ENCODE measurements at places on chromosomes 5 and 9.
A peak's percentile ranks its signal among the peaks of the same experiment; 100 is the strongest.

GRCh38 chr5:82234885-82235284 is 43.3 kb downstream of the RPS23 start:
- DNase-seq: no peak

- DNase-seq: peak; percentile 11
Measured at GRCh38 chr5:127925916-127926315, 157.7 kb upstream of the SLC12A2 start.

DNA sequence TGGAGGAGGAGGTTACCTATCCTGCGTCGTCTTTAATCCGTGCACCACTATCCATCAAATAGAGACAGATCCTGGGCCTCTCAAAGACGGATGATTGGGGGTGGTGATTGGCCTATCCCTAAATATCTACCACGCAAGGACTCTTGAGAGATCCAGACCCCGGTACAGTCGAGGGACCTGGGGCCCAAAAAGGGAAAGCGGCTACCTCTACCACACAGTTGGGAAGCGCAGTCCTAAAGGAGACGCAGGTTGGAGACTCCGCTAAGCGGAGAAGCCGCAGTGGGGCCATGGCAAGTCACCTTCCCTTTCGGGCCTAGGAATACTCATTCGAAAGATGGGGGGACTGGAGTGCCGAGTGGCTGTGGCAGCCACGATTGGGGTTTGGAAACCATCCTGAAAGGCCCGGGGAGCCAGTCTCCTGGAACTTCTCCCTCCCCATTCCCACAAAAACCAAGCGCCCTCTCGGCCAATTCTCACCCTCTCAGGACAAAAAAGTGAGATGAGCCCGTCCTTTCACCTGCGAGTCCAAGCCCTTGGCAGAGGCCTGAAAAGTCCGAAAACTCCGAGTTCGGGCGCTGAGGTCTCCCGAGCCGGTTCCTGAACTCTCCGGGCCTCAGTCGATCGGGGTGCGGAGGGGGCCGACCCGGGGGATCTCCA is 499 bp upstream of the FOXE1 start:
- DNase-seq: no peak

DNA sequence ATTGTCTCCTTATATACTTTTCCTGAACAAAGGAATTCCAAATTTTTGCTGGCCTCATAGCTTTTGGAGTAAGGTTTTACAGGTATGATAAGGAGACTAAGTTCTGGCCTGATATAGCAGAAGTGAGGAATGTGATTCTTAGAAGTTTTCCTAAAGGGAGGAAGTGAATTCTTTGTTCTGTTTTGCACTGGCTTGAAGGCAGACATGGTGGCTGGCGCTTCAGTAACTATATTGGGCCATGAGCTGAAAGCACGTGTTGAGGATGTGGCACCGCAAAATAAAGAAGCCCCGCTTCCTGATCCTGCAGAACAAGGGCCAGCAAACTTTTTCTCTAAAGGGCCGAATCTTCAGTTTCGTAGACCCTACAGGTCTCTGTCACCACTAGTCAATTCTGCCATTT is 224.2 kb downstream of the SNX18 start:
- DNase-seq: peak; percentile 31

DNA sequence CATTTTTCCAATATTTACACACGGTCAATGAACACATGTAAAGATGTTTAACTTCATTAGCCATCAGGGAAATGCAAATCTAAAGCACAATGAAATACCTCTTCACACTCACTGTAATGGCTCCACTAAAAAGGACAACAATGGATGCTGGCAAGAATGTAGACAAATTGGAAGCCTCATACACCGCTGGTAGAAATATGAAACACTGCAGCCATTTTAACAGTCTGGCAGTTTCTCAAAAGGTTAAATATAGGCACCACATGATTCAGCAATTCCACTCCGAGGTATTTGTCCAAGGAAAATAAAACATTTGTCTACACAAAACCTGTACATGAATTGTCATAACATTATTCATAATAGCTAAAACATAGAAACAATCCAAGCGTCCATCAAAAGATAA is 20.0 kb downstream of the RNF145 start:
- no peak for DNase-seq

DNA sequence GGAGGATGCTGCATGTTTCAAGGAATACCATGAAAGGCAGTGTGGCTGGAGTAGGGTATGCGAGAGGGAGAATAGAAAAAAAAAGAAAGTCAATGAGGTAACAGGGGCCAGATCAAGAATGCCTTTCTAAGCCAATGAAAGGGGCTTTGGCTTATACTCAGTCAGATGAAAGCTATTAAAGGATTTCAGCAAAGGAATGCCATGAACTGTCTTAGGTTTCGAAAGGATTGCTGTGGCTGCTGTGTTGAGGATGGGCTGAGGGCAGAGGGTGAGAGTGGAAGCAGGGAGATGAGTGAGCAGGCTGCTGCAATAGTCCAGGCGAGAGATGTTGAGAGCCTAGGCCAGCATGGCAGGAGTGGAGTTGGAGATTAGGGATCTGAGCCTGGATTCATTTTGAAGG is 135.4 kb upstream of the CKMT2 start:
- DNase-seq: no peak

- DNase-seq: no peak
Measured at GRCh38 chr5:1536322-1536845, 12.6 kb upstream of the LPCAT1 start.

- no peak for DNase-seq
Measured at GRCh38 chr5:175146733-175147132, 297.2 kb downstream of the DRD1 start.

GRCh38 chr9:78278177-78278777 is 18.6 kb upstream of the PSAT1 start:
- peak; percentile 47 for DNase-seq

GRCh38 chr5:127083711-127084110 is 10.4 kb upstream of the C5orf63 start:
- DNase-seq: peak; percentile 17

- no peak for DNase-seq
Measured at GRCh38 chr5:180301253-180301652, 9.4 kb upstream of the MAPK9 start.
